Fibroblast of skin of back (primary cell): ENCODE measurements at places on chromosomes 1 and 21.

DNA sequence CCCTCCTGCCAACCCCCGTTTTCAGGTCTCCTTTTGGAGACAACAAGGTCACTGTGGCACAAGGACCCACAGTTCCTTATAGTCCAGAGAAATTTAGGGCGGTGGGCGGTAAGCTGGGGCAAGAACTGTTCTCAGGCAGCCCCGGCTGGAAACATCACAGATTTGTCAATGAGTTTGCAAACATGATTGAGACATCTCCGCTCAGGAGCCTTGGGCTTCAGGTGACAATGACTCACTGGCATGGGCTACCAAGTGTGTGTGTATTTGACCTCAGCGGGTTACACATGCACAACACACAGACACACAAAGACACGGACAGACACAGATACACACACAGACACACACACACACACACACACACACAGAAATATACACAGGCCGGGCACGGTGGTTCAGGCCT lies 58.2 kb upstream of the ABCG1 start:
- DNase-seq = no peak

DNA sequence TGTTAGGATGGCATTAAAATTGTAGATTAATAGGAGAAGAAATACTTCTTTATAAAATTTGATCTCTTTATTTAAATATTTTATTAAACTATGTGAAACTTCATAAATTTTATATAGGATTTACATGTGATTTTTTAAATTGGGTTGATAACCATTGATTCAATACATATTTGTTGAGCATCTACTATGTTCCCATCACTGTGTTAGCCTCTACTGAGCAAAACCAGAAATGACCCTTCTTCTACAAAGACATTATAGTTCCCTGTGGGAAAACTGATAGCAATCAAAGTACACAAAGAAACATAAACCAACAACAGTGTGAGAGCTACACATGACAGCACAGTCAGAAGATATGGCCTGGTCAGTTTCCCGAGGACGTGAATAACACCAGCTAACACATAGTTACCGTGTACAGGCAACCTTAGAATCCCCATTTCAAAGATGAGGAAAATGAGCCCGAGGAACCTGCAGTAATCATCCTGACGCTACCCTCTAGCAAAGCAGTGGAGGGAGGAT lies 12.2 kb downstream of the TTC13 start:
- DNase-seq = no peak

GRCh38 chr21:38709876-38710275 lies 95.9 kb upstream of the ETS2 start:
- no peak for DNase-seq

DNA sequence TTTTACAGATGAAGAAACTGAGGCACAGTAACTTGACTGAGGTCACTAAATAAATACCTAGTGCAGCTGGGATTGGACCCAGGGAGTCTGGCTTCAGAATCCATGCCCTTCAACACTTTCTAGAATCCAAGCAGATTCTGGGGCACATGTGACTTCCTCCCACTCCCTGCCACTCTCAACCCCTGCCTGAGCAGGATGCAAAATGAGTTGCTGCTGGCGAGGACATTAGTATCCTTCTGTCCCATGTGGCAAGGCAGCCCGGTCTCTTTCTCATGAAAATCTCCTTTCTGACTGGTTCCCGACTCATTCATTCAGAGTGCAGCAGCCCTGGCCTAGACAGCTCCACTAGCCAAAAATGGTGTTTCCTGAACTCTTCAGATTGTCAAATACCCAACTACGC lies 28.4 kb downstream of the TNNT2 start:
- no peak for DNase-seq

GRCh38 chr1:113391649-113392271 lies 1.4 kb downstream of the MAGI3 start:
- DNase-seq = no peak

- DNase-seq = no peak
Measured at GRCh38 chr1:243729956-243730355, 120.1 kb downstream of the AKT3 start.

GRCh38 chr1:21638531-21639341 lies 30.4 kb downstream of the RAP1GAP start:
- DNase-seq = no peak

DNA sequence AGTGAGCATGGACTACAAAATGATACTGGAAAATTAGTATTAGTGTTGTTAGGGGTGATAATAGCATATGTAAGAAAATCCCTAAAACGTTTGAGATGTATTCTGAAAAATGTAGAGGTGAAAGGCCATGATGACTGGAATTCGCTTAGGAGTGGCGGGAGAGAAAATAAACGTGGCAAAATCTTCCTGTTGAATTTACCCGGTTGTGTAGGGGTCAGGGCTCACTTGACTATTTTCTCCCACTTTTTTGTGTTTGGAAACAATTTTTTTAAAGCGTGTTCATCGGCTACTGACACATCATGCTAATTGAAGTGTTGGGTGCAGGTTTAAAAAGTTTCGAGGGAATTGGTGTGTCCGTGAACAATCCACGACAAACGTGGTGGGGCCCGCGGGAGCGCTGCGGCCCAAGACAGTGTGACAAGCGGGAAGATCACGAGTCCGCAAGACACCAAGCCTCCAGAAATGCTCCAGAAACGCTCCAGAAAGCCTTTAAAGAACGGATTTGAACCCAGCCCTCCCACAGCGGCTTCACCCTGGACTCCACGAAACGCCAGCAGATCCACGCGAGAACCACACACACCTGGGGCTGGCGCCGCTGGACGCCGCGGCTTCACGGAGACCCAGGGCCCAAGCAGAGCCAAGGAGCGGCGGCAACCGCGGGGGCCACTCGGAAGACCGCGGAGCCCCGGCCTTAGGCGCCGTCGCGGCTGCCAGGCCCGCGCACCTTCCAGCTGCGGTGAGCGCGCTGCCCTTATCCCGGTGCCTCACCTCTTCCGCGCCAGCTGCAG lies 573 bp downstream of the PSMG1 start:
- peak; percentile 31 for DNase-seq

DNA sequence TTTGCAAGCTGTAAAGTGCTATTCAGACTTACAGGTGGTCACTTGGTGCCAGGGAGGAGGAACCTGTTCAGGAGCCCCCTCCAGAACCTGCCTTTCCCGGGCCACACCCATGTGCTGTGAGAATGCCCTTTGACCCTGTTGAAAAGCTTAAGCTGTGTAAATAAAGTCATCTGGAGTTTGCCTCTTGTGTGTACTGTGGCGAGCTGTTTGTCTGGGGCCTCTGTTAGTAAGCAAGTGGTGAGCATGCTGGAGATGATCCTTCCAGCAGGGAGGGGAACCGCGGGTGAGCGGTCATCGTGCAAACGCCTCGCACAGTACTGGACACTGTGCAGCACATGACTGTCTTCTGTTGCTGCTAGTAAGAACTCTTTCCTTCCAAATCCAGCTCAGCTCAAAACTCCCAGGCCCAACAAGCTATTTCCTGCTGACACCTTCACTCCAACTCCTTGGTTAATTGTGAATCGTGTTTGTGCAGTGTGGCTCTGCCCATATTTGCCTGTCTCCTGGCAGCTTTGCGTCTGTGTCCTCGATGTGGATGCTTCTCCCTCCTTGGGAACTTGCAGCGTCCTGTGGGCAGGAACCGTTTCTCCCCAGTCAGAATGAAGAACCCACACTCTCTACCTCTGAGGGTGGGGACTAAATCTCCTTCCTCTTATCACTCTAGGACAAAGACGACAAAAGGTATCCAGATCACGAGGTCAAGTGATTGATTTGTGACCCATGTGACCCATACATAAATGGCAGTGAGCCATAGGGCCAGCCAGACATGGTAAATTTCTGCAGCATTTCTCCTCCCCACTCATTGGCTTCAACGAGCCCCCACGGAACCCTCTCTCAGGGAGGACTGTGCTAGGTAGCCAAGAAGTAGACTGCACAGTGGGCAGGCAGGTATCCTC lies 13.9 kb upstream of the BTG2 start:
- DNase-seq = no peak

GRCh38 chr1:85316321-85316720 lies 39.9 kb upstream of the BCL10 start:
- no peak for DNase-seq

DNA sequence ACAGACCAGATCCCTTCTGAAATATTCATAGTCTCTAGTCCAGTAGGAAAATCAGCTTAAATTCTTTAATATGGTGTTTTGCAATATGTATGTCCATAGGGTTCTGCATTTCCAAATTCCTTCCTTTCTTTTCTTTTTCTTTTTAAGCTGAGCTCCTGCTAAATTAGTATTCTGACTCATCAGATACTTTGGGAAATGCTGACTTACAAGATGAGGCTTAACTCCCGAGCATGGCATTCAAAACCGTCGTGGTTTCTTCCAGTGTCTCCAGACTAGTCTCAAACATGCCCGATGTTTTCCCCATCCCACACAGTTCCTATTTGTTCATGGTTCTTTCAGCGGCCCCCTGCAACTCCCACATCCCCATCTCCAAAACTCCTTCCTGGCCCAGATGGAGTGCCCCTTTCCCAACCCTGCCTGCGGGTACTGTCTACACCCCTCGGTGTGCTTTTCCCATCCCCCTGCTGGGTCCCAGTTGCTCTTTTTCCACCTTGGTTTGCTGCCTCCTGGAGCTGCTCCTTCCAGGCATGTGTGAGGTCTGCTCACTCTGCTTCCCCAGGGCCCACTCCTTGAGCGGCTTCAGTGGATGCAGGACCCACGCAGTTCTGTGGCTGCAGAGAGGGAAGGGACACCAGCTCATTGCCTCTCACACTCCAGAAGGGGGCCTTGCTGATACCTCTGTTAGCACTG lies 19.5 kb upstream of the ETV3 start:
- DNase-seq = peak; percentile 62

DNA sequence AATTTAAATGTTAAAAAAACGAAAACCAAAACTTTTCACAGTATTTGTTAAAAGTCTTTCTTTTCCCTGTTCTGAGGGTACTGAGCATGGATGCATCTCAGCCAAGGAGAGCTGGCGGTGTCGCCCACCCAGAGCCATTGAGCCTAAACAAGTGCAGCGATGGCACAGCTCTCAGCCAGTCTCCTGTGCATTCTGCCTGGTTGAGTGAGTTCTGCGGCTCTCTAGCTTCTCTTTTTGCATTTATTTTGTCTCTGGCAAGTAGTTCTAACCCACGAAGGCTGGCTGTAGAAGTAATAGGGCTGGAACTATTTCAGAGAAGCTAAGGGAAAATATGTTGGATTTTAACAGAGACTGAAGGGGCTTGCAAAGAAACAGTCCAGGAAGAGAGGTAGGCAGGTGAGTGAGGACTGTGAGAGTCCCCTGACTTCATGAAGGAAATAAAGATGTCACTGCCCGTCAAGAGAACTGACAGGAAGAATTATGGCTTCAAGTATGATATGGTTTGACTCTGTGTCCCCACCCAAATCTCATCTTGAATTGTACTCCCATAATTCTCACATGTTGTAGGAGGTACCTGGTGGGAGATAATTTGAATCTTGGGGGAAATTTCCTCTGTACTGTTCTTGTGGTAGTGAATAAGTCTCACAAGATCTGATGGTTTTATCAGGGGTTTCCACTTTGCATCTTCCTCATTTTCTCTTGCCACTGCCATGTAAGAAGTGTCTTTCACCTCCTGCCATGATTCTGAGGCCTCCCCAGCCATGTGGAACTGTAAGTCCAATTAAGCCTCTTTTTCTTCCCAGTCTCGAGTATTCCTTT lies 35.7 kb upstream of the LIN9 start:
- no peak for DNase-seq

DNA sequence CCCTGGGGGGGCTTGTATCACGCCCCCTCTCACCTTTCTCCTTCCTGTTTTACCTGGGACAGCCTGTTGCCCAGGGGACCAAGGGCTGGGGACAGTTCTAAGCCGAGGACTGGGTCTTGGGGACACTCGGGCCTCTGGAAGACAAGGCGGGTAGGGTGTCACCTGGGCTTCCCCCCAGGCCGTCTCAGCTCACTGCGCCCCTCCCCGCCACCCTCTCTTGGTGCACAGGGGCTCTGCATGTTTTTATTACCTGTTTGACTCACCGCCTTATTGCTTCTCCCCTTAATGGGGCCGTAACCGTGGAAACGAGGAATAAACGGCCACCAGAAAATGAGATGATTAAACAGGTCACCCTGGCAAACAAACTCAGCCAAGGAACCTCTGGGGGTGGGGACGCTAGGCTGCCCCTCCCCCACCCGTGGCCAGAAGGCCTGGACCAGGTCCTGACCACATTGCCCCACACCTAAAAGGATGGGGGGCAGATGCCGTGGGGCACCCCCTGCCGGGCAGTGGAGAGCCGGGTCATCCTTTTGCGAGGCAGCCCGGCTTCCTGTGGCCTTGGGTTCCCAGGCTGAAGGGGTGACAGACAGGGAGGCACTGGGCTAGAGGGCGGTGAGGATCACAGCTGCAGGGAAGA lies 109.9 kb downstream of the CASZ1 start:
- no peak for DNase-seq

DNA sequence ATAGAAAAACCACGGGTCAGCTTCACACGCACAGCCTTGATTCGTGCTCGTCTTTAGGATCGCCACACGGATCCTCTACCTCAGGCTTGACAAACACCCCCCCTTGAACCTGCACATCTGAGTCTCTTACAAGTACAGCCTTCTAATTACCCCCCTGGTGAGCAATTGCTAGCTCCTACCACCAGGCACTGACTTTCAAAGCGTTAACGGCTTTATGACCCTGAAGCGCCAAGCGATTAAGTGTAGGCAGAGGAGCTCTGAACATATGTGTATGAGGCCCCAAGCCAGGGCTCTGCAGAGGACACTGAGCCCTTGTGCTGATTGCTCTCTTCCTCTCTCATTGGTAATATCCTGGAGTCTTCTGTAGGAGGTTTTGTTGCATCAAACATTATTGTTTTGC lies 55.7 kb upstream of the EPHA8 start:
- DNase-seq = no peak

GRCh38 chr1:240503036-240503435 lies 108.9 kb downstream of the GREM2 start:
- no peak for DNase-seq

DNA sequence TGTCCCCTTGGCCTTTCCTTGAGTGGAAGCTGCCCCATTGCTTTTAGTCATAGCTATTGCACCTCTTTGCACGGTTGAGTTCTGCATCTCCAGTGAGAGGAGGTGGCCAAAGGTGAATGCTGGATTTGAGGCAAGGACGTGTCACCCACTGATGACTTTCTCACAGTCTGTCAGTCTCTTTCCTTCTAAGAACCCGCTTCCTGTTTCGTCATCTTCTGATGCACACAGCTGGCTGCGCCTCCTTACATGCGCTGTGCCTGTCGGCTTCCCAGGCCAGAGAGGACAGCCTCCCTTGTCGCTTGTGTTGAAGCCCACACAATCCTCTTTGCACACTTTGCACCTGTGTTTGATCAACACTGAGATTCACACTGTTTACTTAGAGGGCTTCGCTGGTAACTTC lies 41.8 kb upstream of the PWP2 start:
- DNase-seq = peak; percentile 4
